ENCODE measurements at places on chromosomes 11 and 22.

DNA sequence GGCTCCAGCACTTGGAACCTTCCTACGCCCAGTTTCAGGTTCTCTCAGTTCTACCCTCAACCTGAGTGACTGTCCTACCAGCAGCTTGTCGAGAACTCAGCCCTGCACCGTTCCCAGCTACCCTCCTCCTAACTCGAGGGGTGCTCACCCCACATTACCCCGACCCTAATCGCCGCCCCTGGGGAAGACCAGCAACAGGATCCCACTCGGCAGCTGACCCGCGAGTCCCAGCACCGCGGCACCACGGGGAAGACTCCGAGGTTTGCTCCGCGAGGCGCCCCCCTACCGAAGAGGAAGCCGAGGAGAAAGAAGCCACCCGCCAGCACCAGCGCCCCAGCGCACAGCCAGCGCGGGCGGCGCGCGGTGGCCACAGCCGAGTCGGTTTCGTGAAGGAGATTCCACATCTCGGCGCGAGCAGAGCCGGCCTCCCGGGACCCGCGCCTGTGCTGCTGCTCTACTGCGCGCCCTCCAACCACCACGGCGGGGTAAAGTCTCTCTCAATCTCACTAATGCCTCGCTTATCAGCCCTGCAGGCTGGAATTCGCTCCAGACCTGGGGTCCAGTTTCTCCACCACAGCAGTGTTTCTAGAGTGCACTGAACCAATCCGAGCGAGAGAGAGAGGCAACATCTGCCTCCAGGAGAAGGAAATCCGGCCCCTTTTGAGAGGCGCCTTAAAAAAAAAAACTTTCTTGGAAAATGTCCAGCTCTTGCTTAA, at the start of gene FOLH1:
FOLH1 (minus strand) TSS at position 597 of the 716 bp plus-strand sequence; CDS start at position 404, 193 bp downstream.
- DNase-seq: peak; percentile 71

- peak; percentile 60 for DNase-seq
Observed at GRCh38 chr11:3104961-3105790, 48.0 kb upstream of the CARS1 start.

DNA sequence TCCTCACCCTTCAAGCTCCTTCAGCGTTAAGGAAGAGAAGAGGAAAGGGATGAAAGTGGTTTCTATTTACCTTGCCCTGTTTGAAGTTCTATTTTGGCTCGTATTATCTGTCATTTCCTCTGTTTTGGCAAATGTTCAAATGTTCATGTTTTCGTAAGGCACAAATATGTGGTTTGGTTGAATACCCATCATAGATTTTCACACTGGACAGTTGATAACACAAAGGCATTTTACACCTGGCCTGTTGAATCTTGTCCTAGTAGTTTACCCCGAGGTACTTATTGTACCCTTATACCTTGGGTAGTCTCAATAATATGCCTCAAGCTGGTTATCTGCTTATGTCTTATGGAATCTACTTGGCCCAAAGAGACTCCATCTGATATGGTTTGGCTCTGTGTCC, 706.9 kb downstream of the METTL15 start:
- DNase-seq: no peak

DNA sequence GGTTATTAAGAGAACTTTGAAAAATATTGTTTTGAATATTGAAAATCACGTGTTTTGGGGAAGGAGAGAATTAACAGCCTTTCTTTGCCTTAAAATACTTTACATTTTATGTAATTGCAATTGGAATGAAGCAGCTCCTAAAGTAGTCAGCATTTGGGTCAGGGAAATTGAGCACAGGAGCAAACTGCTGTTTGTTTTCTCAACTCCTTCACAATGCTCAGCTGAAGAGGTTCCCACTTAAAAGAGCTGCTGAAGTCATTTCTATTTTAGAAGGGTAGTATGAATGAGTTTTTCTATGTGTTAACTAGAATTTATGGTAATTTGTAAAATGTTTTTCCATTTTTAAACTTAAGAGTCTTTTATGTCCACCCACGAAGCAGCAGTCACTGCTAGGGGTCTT, 8.1 kb upstream of the UCP2 start:
- no peak for DNase-seq

- DNase-seq: peak; percentile 56
Observed at GRCh38 chr11:45927684-45928413, 5.4 kb downstream of the LARGE2 start.

- no peak for DNase-seq
Observed at GRCh38 chr11:60077981-60078380, 10.5 kb upstream of the MS4A2 start.

DNA sequence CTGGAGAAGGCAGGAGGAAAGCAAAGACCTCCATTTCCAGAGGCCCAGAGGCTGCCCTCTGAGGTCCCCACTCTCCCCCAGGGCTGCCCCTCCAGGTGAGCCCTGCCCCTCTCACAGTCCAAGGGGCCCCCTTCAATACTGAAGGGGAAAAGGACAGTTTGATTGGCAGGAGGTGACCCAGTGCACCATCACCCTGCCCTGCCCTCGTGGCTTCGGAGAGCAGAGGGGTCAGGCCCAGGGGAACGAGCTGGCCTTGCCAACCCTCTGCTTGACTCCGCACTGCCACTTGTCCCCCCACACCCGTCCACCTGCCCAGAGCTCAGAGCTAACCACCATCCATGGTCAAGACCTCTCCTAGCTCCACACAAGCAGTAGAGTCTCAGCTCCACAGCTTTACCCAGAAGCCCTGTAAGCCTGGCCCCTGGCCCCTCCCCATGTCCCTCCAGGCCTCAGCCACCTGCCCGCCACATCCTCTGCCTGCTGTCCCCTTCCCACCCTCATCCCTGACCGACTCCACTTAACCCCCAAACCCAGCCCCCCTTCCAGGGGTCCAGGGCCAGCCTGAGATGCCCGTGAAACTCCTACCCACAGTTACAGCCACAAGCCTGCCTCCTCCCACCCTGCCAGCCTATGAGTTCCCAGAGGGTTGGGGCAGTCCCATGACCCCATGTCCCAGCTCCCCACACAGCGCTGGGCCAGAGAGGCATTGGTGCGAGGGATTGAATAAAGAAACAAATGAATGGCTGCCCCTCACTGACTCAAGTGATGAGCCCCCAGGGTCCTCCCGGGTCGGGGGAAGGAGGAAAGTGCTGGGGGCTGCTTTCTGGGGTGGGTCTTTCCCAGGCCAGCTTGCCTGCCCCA, 10.8 kb downstream of the SLC22A12 start:
- no peak for DNase-seq

- DNase-seq: no peak
Observed at GRCh38 chr22:24106385-24107381, 74.6 kb upstream of the SUSD2 start.

GRCh38 chr22:49967706-49968208, 7.2 kb downstream of the PIM3 start:
- peak; percentile 83 for DNase-seq

DNA sequence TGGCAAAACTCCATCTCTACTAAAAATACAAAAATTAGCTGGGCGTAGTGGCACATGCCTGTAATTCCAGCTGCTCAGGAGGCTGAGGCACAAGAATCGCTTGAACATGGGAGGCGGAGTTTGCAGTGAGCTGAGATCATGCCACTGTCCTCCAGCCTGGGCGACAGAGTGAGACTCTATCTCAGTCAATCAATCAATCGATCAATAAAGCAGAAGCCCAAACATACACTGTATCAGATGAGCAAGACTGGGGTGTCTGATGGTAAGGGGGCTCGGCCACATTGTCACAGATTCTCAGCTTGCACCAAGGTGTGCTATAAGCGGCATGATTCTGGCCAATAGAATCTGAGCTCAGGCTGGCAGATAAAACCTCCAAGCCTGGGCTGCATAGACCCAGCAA, 261.1 kb downstream of the BUD13 start:
- DNase-seq: no peak

DNA sequence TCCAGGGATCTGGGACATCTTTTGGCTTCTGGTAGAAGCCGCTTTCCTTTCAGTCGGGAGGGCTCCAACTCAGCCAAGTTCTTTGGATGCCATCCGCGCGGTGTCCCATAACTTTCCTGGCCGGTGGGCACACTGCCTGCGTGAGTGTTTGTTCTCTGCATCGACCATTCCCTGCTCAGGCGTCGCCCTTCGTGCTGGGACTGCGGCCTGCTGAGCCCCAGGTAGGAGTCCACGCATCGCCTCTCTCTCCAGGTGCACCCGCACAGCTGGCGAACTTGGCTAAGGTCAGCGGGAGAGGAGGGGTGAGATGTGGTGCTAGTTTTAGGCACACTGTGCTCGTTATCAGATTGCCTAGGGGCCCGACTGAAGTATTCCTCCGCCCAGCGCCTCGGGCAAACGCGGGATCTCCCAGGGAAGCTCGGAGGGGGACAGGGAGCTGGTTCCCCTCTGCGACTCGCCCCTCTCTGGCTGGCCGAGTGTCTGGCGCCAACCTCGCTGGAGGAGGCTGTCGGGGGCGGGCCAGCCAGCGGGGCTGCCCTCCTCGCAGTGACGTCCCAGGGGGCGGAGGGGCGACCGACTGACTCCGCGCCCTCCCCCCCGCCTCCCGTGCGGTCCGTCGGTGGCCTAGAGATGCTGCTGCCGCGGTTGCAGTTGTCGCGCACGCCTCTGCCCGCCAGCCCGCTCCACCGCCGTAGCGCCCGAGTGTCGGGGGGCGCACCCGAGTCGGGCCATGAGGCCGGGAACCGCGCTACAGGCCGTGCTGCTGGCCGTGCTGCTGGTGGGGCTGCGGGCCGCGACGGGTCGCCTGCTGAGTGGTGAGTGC, at the start of gene LAYN:
LAYN (plus strand) TSS at position 607 of the 823 bp plus-strand sequence; CDS start at position 731, 124 bp downstream.
- DNase-seq: peak; percentile 74

DNA sequence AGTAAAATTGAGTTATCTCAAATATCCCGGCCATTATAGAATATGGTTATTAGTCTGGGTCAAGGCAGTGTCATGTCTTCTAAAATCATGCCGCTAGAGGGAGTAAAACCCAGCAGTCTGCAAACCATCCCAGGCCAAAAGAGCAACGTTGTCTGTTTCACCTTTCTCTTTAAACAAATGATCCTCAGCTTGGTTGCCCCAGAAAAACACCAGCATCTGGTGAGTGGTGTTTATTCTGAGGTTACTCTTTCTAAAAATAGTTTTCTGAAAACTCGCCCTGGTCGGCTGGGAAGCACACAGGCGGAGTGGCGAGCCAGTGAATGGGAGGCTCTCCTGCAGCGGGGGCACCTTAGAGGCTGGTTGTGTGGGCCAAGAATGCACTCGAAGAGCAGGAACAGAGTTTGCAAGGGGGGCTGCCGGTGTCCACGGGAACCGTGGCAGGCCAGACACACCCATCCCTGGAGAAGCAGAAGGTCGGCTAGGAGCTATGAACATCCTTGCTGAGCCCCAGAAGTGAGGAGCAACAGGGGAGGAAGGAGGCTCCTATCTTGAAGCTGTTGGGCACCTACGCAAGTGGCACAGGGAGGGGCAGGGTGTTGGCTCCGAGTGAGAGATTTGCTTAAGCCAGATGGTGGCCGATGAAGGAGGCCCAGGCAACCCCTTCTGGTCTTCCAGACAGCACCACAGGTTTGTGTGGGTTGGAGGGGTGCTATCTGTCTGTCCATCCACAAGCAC, 297.1 kb downstream of the ETS1 start:
- peak; percentile 67 for DNase-seq

GRCh38 chr11:20760811-20761210, 91.4 kb downstream of the NELL1 start:
- no peak for DNase-seq

DNA sequence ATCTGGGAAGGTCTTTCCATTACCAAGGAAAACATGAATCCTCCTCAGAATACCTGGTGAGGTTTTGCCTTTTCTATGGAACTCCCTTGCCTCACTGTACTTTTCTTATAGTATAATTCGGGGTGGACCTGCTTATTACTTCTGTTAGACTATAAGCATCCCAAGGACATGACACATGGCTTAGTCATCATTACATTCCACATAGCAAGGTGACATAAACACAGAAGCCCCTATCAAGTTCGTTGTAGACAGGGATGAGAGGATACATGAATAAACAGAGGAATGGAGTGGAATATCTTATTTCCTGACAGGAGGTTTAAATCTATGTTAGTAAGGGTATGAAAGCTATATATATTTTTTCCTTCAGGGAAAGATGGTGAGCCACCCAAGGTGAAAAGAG, 532.2 kb upstream of the CCDC90B start:
- DNase-seq: no peak

DNA sequence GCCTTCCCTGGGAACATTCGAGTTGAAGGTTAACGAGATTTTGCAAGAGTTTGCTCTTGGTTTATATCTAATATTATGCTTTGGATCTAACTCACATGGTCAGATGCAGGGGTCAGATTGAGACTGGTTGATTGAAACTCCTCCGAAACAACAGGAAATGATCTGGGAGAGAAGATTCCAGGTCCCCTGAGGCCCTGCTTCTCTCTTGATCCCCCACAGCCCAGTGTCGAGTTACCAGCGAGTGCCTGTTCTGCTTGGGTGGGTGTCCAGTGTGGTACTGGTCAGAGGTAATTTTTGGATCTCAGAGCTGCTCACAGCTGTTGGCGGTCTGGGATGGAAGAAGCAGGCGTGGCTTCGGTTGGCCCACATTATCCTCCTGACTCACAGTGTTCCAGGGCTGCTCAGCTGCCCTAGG, 9.2 kb downstream of the FBLN1 start:
- DNase-seq: no peak

- DNase-seq: no peak
Observed at GRCh38 chr11:124394408-124394807, 4.4 kb downstream of the OR8B3 start.

DNA sequence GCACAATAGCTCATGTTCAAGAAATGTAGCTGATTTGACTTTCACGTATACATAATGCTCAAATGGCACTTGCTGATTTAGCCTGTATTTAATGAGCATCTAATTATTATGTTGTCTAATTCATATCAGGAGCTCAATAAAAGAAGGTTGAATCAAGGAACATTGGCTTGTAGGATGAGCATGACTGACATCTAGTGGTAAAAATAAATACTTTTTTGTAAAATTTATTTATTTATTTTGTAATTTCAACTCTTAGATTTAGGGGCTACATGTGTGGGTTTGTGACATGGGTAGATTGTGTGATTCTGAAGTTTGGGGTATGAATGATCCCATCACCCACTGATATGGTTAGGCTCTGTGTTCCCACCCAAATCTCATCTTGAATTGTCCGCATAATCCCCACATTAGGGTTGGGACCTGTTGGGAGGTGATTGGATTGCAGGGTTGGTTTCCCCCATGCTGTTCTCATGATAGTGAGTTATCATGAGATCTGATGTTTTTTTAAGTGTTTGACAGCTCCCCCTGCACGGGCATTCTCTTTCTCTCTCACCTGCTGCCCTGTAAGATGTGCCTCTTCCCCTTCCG, 1.7 kb upstream of the OR52E5 start:
- DNase-seq: no peak

DNA sequence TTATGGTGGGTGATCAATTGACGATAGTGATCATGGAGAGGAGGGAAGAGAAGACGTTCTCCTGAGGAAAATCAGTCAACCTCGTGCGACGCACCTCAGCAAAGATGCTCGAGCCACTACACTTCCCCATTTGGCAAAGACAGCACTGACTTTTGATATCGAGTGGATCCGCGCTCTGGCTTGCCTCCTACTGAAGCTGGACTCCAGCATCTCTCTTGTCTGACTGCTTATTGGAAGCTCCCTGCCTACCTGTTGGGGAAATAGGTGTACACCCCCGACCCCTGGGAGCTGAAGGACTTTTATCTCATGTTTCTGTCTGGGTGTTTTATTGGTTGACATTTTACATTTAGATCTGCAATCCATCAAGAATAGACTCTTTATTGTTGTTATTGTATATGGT, 476.8 kb upstream of the B3GAT1 start:
- DNase-seq: no peak

GRCh38 chr11:134139873-134140331, 71.0 kb downstream of the JAM3 start:
- DNase-seq: no peak
